HepG2 (cell line): ENCODE measurements at places on chromosomes 6 and 20.

DNA sequence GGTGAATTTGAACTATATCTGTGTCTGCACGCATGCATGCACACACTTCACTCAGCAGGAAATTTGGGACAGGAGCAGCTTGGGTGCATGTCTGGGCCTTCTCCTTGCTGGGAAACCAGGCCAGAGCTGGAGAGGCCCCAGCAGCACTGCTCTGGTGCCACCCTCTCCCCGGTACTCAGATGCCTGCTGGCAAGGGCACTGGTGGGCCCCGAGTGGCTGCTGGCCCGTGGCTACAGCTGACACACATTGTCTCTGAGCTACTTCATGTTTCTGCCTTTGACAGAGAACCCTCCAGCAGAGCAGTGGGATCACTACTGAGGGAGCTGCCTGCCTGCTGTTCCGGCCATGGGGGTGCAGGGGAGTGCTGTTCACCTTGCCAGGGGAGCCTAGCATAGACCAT lies 37.5 kb downstream of the DLGAP4 start:
- H3K36me3 ChIP-seq: no peaks in the 10 kb centered on the region
- no peak for DNase-seq
- no peak overlapping the region for H3K27ac ChIP-seq

DNA sequence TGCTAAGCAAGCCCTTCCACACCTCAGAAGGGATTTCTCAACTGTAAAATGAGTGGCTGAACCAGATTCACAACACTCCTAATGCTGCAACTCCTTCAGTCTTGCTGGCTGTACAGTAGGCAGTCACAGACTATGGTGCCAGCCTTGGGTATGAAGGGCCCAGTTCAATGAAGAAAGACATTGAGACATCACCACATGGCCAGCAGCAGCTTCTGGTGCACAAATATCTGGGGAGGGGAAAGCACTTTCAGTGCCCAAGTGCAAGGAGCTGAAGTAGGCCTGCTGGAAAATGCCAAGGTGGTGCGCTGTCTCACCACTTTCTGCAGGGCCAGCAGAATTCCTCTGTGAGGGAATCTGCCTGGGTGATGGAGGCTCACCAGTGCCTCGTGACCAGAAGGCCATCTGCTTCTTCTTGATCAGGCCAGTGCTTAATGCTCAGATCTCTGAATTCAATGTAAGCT lies 1.8 kb downstream of the PLA2G7 start:
- H3K4me1 ChIP-seq: peaks cover 18% of the 10 kb centered on the region
- H3K27ac ChIP-seq: no peak overlapping the region
- H3K4me3 ChIP-seq: no peak overlapping the region
- no peak for DNase-seq
- H3K36me3 ChIP-seq: no peaks in the 10 kb centered on the region
- peaks cover 4% of the 10 kb centered on the region; the same call in 1 of the 2 replicates for H3K27me3 ChIP-seq

DNA sequence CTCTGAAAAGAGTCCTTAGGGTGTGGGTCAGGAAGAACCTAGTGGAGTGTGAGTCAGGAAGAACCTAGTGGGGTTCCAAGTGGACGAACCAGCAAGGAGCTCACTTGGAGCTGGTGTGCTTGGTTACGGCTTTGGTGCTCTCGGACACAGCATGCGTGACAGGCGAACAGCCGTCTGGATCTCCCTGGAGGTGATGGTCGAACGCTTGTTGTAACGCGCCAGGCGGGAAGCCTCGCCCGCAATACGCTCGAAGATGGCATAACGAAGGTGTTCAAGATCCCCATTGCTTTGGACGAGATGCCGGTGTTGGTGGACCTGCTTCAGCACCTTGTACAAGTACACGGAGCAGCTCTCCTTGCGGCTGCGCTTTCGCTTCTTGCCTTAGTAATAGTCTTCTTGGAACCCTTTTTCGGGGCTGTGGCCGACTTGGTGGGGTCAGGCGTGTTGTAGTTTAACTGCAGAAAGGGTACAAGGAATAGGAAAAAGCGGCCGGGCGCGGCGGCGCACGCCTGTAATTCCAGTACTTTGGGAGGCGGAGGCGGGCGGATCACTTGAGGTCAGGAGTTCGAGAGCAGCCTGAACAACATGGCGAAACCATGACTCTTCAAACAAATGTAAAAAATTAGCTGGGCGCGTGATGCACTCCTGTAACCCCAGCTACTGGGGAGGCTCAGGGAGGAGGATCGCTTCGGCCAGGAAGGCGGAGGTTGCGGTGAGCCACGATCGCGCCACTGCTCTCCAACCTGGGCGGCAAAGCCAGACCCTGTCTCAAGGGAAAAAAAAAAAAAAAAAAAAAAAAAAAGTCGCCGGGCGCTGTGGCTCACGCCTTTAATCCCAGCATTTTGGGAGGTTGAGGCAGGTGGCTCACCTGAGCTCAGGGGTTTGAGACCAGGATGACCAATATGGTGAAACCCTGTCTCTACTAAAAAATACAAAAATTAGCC lies 48.0 kb downstream of the OR2B2 start:
- H3K4me1 ChIP-seq: peaks cover 38% of the 10 kb centered on the region
- no peak overlapping the region for H3K4me3 ChIP-seq
- no peak overlapping the region for H3K27ac ChIP-seq
- no peak for DNase-seq
- H3K36me3 ChIP-seq: no peaks in the 10 kb centered on the region

- H3K36me3 ChIP-seq: peaks cover 8% of the 10 kb centered on the region
- H3K27ac ChIP-seq: no peak overlapping the region
- no peak for DNase-seq
- H3K4me1 ChIP-seq: no peaks in the 10 kb centered on the region
- no peaks in the 10 kb centered on the region for H3K27me3 ChIP-seq
Measured at GRCh38 chr6:17851720-17852161, 135.7 kb downstream of the KIF13A start.

- no peak for DNase-seq
- H3K36me3 ChIP-seq: no peaks in the 10 kb centered on the region
- H3K27ac ChIP-seq: no peak overlapping the region
- H3K4me3 ChIP-seq: no peak overlapping the region
Measured at GRCh38 chr6:46959419-46959818, 37.7 kb upstream of the ADGRF5 start.

- H3K27me3 ChIP-seq: no peaks in the 10 kb centered on the region
- H3K27ac ChIP-seq: no peak overlapping the region
- H3K4me3 ChIP-seq: no peak overlapping the region
- H3K36me3 ChIP-seq: no peaks in the 10 kb centered on the region
Measured at GRCh38 chr20:48276021-48276342, 490.7 kb upstream of the SULF2 start.

DNA sequence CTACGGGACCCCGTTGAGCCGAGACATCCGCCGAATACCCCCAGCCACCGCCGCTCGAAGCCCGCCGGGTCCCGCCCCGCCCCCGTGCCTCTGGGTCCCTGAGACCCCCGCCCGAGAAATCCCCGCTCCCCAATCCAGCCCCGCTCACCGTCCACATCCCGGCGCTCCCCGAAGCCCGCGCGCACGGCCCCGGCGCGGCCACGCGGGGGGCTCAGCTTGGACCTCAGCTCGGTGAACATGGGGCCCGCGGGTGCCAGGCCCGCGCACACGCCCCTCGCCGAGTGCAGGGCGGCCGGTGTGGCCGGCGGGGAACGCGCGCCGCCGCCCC lies 249 bp downstream of the SAMD10 start:
- H3K36me3 ChIP-seq: peaks cover 5% of the 10 kb centered on the region
- H3K27me3 ChIP-seq: no peaks in the 10 kb centered on the region; the same call in 2 of the 3 replicates
- H3K27ac ChIP-seq: peak overlapping the region; percentile 62
- H3K4me3 ChIP-seq: peak overlapping the region; percentile 95
- peaks cover 42% of the 10 kb centered on the region for H3K4me1 ChIP-seq

DNA sequence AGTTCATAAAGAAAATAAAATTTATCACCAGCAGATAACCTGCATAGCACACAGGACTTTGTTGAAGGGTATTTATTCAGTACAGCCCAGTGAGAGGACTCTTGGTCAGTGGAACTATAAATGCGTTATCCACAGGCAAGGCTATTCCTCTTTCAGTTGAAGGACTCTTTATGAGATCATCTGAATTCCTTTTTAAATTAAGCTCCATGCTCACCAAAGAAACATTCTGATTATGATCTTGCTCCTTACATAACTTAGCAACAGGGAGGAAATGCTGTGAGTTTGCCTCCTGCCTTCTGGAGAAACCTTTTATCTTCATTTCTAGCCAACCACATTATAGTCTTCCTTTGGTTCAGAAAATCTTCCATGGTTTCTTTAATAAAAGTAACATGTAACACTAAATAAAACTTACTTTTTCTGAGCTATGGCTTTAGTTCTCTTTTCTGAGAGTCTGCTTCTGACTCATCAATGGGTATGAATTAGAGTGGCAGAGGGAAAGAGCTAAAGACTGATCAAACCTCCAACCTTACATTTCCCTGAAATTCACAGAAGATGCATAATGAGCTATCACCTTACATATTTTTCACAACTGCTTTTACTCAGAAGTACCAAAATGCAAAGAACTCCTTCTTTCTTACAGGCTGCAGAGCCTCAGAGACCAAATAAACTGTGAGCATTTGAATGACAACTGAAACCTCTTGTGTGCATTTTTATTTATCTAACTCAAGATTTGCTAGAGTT lies 267.2 kb downstream of the ADGRG6 start:
- no peak overlapping the region for H3K4me3 ChIP-seq
- DNase-seq: no peak
- no peak overlapping the region for H3K27ac ChIP-seq
- H3K36me3 ChIP-seq: no peaks in the 10 kb centered on the region

GRCh38 chr6:124330197-124330596 lies 526.5 kb downstream of the NKAIN2 start:
- DNase-seq: no peak
- H3K27me3 ChIP-seq: no peaks in the 10 kb centered on the region
- H3K4me1 ChIP-seq: no peaks in the 10 kb centered on the region
- no peaks in the 10 kb centered on the region for H3K36me3 ChIP-seq
- H3K4me3 ChIP-seq: no peak overlapping the region
